ENCODE measurements at places on chromosomes 4 and X.

DNA sequence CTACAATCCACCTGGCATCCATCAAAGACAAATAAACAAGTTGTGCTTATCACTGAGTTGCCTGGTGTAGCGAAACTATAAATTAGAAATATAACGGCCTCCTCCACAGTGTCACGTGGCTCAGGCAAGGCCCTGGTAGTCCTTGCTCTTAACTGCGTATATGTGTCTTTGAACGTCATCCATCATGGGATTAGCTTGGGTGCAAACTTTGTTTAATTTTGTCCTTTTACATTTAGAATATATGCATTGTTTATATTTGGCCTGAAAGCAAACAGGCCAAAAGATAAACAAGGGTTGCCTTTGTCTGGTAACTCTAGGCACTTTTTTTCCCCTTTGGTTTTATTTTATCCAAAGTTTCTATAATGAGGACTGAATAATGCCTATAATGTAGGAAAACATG lies 184.9 kb downstream of the KIT start:
- DNase-seq: no peak

- no peak for DNase-seq
Measured at GRCh38 chr4:164056426-164057142, 562.1 kb downstream of the TMA16 start.

- DNase-seq: no peak
Measured at GRCh38 chrX:7147413-7147977, at the start of gene STS. Gene STS (plus strand): TSS chrX:7147712. CDS start chrX:7253200, 105,488 bp downstream.

- DNase-seq: no peak
Measured at GRCh38 chrX:9844936-9845577, 58.8 kb downstream of the SHROOM2 start.

- DNase-seq: no peak
Measured at GRCh38 chrX:25721564-25721963, 416.6 kb upstream of the MAGEB18 start.

GRCh38 chr4:139082750-139083606 lies 67.4 kb downstream of the NOCT start:
- DNase-seq: peak; percentile 97

DNA sequence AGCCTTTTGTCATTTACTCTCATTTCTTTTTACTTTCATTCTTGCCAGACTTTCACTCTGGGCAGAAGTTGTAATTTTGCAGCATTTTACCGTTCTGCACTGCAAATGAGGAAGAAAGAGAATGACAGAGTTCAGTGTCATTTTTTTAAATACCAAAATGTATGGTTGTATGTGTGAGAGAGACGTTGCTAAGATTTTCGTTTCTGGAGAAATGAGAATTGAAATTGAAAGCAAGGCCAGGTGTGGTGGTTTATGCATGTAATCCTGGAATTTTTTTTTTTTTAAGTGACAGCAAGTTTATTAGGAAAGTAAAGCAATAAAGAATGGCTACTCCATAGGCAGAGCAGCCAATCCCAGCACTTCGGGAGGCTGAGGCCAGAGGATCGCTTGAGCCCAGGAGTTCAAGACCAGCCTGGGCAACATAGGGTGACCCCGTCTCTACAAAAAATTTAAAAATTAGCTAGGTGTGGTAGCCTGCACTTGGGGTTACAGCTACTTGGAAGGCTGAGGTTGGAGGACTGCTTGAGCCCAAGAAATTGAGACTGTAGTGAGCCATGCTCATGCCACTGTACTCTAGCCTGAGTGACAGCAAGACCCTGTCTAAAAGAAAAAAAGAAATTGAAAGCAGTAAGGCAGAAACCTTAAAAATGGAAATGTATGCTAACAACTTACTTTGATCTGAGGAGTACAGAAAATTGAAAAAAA lies 12.9 kb downstream of the DCK start:
- DNase-seq: peak; percentile 58

GRCh38 chrX:76802708-76803107 lies 375.2 kb downstream of the MAGEE1 start:
- DNase-seq: no peak

GRCh38 chr4:186765673-186766546 lies 42.3 kb upstream of the FAT1 start:
- no peak for DNase-seq

- no peak for DNase-seq
Measured at GRCh38 chr4:40557736-40558135, 71.9 kb downstream of the RBM47 start.

GRCh38 chrX:97290199-97290598 lies 406.5 kb downstream of the RPA4 start:
- DNase-seq: no peak

- no peak for DNase-seq
Measured at GRCh38 chr4:147340591-147341120, 140.2 kb upstream of the EDNRA start.

- DNase-seq: no peak
Measured at GRCh38 chr4:182494103-182494502, 250.9 kb downstream of the TENM3 start.

- DNase-seq: no peak
Measured at GRCh38 chr4:70437197-70437596, 34.8 kb upstream of the MUC7 start.

DNA sequence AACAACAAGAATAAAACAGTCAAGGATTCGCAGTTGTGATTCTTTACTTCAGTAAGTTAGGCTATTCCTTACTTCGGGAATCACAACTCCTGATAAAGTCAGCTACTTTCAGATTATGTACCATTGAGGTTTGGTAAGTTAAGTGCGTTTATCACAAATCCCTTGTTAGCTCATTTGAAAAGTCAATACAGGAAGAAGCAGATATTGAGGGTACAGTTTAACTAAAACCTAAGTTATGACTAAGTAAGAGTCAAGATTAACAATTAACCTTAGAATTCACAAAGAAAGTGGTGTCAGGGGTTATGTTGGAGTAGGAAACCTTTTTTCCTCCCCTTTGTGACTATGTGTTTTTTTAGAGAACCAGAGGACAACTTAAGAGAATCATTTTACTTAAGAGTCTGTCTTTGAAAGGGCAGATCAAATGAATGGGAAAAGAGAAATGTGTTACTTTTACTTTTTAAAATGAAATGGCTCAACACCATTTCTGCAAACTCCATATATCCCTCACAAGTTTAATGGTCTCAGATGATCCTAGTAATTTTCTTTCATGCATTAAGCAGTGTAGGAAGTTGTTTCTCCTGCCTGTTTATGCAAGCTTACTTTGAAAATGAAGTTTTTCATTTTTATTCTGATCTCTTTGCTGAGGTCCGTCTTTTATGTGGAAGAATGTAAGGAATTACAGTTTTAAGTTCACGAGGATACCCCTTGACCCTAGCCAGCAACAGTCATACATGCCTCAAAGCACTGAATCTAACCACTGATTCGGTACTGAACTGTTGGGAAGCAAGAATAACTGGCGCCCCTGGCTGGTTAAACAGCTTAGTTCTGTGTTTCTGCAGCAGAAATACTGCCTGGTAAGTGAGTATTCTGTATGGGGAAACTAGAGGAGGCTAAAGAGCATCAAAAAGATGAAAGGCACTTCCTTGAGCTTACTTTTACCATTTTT lies 211.7 kb downstream of the SLC4A4 start:
- no peak for DNase-seq

DNA sequence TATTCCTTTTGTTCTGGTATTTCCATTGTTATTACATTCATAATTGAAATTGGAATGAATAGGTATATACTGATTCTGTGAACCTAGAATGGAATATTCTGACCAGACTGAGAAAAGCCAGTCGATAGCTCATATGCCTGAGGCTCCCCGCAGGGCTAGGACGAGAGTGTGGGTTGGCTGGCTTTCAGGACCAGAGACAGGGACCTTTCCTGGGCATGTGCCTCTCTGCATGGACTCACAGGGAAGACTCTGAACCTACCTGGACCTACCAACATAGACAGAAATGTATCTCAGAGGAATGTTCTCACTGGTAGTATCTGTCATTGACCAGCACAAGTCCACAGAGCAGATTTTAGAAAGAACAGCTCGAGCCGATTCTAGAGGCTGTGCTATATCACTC lies 214.6 kb downstream of the FRMPD4 start:
- no peak for DNase-seq

DNA sequence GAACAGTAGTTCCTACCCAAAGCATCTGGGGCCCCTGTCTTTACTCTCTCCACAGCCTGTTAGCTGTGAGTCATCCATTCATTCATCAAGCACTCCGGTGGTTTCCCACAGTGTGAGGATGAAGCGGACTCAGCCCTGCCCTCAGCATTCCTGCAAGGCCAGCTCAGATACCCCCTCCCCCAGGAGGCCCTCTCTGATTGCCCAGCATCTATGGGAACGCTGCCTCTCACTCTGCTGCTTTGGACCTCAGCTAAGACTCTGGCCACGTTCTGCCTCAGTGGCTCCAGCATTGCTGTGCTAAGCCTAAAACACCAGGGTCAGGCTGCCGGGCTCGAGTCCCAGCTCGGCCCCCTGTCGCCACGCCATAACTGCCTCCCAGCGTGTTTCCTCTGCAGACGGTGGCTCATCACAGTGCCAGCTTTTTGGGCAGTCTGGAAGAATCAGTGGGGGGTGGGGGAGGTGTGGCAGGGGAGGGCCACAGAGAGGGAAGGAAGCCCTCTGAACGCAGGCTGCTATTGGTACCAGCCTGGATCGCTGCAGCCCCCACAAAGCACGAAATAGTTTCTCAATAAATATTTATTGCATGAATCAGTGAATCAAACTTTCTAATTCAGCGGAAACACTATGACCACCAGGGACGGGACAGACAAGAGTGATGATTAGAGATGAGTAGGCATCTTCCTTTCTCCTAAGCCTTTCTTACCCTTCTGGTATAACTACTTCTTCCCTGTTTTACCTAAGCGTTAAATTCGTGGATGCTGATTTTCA lies 74.4 kb downstream of the SORCS2 start:
- no peak for DNase-seq

DNA sequence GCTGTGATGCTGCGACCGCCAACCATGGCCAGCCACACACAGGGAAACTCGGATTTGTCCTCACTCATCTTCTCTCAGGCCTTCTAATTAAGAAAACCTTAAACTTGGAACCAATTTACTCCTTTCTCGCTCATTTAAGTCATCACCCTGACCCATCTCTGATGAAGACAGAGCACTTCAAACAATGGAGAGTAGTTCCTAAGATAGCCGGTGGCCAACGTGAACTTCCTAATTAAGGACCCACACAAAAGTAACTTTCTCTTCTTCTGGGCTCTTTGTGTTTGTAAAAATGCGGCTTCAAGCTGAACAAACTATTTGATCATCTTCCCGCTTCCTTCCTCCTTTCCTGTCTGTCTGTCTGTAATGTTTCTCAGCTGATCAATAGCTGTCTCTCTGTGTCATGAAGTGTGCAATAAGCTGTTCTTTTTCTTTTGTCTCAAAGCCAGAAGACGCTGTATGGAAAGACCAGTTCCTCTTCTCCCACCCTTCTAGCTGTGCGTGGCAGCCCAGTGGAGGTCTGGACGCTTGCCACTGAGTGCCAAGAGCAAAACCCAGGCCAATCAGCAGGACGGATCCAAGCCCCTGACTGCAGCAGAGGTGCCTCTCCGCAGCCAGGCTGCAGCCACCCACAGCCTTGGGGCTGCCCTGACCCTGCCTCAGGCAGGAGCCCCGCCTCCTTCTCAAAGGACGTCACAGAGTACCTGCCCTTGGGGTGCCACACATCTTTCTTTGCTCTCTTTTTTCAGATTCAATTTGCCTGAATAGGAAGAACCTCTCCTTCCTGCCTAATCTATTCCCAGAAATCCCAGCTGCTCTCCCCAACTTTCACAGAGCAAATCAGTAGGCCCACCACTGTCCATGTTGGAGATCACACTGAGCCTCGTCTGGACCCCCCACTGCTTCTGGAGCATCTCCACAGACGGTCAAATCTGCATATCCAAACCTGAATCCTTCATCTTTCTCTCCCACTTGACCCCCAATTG lies 59.3 kb downstream of the MAML3 start:
- DNase-seq: no peak

DNA sequence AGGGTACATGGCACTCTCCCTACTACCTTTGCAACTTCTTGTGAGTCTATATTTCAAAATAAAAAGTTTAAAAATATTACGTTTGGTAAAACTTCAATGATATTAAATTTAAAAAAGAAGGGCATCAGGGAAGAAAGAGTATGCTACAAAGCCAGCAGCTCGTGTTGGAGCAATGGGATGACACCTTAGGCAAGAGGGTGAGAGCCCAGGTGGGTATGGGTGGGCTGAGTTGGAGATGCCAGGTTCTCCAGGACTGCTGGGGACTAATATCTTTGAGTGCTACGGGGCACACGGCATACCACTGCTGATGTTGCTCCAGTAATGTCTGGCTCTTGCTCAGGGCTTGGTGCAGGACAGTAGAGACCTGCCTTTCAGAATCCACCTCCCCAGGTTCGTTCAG lies 132.4 kb downstream of the EVC2 start:
- no peak for DNase-seq

- no peak for DNase-seq
Measured at GRCh38 chr4:156946516-156947424, 24.8 kb downstream of the PDGFC start.

- DNase-seq: no peak
Measured at GRCh38 chr4:2816401-2816954, 23.6 kb downstream of the SH3BP2 start.

DNA sequence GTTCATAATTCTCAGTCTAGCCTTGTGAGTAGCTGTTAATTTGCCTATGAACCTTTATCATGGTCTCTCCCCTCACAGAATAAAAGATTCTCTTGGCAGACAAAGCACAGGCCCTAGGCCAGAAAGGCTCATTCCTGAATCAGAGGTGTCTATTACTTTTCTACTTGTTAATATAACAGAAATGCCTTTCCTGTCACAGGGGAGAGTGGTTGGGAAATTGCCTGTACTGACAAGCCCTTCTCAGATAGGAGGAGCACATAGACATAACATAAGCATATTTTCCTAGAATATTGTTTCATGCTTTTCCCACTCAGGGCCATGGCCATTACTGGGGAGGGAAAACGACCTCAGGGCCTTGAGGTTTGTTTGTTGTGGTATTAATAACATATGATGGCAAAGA lies 308.3 kb downstream of the BMPR1B start:
- DNase-seq: no peak

DNA sequence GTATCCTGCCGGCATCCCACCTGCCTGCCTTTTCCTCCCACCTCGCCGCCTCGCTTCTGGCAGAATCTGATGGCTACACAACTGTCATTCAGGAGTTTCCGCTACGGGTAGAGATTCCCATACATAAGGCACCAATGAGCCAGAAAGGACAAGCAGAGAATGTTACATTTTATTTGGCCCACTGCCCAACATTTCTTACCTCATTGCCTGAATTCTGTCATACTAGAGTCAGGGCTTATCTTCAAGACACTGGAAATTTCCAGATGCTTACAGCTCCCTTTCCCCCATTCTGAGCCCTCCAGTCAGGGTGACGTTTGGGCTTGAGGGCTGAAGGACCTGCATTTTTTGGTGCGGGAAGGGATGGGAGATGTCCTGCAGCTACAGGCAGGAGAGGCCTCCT lies 113.0 kb downstream of the NHS start:
- no peak for DNase-seq

All from GM06990 (cell line).